Non-pigmented ciliary epithelial cell (primary cell): ENCODE measurements at places on chromosomes 12 and 14.

DNA sequence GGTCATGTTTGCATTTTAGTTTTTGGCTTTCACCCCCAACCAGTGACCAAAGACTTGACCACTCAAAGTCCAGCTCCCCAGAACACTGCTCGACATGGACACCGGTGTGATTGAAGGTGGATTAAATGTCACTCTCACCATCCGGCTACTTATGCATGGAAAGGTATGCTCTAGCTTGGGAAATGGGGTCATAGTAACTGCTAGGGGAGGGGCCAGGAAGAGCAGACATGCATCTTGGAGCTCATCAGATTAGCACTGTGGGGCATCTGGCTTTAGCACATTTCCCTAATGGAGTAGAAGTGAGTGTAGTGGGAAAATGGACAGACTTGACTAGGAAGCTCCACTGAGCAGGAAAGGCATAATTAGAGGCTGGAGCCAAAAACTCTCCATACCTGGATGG, 2.8 kb downstream of the PCBP2 start:
- DNase-seq, result no peak

GRCh38 chr12:47433876-47434275, 272.0 kb downstream of the RPAP3 start:
- DNase-seq, result no peak

GRCh38 chr14:42130815-42131214, 524.1 kb downstream of the LRFN5 start:
- DNase-seq, result no peak

DNA sequence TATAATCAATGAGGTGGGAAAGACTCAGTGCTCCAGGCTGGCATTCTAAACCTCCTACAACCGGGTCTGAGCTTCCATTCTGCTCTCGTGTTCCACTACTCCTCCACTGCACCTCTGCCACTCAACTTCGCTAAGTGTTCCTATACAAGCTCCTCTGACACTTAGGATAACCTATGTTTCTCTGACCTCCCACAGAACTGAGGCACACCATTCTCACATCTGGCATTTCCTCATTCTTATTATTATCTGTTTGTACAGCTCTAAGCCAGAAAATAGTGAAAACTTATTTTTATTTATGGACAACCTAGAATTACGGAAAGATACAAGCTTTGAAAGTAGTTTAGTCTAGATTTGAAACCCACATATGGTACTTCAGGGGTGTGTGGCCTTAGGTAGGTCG, 127.0 kb downstream of the MED13L start:
- no peak for DNase-seq

DNA sequence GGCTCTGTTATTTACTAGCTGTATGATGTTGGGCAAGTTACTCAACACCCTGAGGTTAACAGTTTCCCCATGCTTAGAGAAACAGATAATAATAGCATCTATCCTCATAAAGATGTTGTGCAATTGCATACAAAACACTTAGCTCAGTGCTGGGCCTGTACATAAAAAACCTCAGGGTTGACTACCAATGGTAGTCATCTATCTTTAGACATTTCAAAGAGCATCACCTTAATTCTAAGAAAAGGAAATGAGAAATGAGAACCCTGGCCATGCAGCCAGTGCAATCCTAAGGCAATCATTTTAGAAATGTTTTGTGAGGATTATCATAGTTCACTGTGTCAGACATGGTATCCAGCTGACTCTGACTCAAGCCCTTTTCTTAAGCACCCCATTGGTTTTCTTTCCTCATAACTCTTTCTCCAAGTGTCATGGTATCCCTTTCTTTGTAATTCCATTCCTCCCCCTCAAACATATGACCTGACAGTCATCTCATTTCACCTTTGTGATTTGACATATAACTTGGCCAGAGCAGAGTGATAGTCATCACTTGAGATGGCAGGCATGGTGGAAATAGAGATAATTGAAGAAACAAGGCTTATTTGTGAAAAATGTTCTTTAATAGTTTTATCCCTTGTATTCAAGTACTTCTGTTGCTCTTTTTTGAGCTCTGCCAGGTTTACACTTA, 29.5 kb upstream of the OSBPL8 start:
- peak; percentile 45 for DNase-seq

GRCh38 chr12:66596199-66596598, 82.7 kb downstream of the GRIP1 start:
- no peak for DNase-seq

DNA sequence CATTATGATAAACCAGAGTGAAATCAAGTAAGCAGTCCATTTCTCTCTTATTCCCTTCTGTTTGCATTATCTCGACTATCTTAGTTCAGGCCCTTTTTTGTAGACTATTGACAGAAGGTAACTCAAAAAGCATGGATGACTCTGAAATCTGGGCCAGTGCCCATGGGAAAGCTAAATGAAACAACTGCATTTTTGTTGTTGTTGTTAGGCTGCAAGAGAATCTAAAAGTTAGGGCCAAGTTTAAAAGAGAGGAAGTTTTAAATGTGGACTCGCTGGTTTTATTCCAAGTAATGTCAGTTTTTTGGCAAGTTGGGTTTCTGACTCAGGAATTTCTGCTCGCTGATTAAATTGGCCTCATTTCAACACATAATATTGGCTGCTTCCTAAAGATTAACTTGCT, 201.1 kb downstream of the PIK3C2G start:
- no peak for DNase-seq

GRCh38 chr14:51960866-51961265, 28.5 kb upstream of the RTRAF start:
- DNase-seq, result no peak
